Mammary epithelial cell (primary cell): ENCODE measurements at places on chromosomes 11 and 22. TPM values are rescaled to one million over a fixed set of nuclear protein-coding genes. Genes with fewer than 3 reads are reported as not detected.
A peak's percentile ranks its signal among the peaks of the same experiment; 100 is the strongest.

The GAB2 gene
- polyA plus RNA-seq, result 0.40 TPM

DNA sequence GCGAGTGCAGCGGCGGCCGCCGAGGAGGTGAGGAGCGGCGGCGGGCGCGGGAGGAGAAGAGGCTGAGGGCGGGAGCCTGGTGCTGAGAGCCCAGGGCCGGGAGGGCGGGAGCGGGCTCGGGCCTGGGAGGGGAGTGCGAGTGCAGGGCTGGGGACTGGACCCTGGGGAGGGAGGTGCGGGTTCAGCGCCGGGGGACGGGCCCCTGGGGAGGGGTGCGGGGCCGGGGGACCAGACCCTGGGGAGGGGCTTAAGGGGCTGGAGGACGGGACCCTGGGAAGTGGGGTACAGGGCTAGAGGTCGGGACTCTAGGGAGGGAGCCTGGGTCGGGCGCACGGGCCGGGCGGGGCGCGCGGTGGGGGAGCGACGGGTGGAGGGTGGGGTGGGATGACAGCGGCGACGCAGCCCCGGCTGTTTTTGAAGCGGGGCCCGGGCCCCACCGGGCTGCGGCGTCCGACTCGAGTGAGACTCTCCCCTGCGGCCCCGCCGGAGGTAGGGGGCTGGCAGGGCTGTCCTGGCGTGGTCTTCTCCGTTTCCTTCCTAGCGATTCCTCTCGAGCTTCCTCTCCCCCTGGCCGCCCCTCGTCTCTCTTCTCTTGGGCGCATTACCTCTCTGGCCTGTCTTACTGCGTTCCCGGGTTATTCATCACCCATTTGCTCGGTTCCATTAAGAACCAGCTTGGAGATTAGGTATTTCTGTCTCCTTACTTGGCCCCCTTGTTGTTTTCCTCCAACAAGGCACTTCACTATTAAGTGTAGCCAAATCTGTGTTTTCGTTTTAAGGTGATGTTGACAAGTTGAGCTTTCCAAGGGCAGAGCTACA is 754 bp downstream of the NUP50 start:
- DNase-seq, result peak; percentile 23

DNA sequence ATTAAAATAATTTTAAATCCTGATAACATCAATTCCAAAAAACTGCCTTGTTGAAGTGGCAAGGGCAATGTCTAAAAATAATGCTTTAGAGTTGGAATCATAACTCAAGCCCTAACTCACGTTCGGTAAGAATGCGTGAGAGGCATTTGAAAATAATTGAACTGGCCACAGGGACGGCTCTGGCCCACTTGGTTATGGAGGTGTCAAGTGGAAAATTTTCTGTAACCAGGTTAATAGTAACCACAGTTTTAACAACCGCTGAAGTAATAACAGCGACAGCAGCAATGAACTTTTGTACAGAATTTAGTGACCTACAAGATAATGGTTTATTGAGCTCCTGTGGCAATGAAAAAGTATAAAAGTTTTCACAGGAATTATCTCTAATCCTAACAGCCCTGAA is 79.4 kb downstream of the ETS1 start:
- no peak for DNase-seq

DNA sequence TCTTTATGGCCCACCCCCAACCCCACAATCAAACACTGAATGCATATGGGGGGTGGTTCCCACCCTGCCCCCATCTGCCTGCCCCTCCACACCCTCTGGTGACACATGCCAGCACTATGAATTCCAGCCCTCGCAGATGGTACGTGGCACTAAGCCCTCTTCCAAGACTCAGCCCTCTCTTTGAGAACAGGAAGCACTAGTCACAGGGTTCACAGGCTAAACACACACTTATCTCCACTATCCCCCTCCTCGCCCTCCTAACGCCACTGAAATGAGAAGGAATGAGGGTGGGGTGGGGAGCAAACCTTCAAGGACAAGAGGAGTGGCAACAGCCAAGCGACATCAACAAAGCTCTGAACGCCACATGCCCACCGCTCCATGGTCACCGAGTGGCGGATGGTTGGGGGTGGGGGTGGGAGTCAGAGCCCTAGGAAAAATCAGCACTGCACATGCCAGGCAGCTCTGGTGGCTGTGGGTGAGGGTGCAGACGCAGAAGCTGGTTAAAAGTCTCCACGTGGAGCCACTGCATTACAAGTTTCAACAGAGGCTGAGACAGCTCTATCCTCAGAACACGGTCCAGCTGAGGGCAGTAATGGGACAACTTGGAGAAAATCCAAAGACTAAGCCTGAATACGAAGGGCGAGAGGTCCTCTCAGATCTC is 33.6 kb downstream of the TMEM184B start:
- peak; percentile 52 for DNase-seq

GRCh38 chr22:17888855-17889254 is 114.6 kb upstream of the BID start:
- DNase-seq, result no peak

DNA sequence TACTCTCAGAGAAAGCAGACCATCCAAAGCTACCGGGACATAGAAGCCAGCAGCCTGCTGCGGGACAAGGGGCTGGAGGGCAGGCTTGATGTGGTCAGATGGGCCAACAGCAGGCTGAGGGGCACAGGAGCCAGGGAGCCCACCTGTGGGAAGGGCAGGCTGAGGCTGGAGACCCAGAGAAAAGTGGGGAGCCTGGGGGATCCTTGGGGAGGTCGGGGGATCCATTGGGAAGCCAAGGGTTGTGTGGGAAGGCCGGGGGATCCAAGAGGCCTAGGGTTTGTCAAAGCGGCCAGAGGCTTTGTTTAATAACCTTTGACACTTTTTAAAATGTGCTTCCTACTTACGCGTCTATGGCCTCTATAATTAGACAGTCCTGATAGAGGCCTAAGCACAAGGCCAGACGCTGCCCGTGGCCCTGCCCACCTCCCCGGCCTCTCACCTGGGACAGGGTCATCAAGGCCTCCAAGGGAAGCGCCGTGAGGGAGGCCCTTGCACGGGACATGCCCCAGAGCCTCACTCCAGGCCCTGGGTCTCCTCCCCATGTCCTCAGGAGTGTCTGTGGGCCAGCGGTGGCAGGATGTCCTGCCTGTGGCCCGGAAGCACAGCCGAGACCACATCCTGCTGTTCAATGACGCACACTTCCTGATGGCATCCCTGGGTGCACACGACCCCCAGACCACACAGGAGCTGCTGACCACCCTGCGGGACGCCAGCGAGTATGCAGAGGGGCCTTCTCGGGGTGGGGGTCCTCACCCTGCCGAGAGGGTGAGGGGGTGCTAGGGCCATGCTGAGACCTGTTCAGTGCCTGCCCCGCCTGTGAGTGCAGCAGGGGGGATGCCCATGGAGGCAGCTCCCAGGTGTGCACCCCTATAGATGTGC is 8.6 kb upstream of the GTSE1 start:
- no peak for DNase-seq
